ENCODE measurements at places on chromosomes 6 and 20. TPM values are rescaled to one million over a fixed set of nuclear protein-coding genes. Genes with fewer than 3 reads are reported as not detected.

- no peaks in the 10 kb centered on the region for H3K4me1 ChIP-seq
- H3K4me3 ChIP-seq: no peak overlapping the region
- H3K36me3 ChIP-seq: no peaks in the 10 kb centered on the region
- H3K27ac ChIP-seq: no peak overlapping the region
Measured at GRCh38 chr6:145924600-145924999, 39.6 kb downstream of the SHPRH start.

DNA sequence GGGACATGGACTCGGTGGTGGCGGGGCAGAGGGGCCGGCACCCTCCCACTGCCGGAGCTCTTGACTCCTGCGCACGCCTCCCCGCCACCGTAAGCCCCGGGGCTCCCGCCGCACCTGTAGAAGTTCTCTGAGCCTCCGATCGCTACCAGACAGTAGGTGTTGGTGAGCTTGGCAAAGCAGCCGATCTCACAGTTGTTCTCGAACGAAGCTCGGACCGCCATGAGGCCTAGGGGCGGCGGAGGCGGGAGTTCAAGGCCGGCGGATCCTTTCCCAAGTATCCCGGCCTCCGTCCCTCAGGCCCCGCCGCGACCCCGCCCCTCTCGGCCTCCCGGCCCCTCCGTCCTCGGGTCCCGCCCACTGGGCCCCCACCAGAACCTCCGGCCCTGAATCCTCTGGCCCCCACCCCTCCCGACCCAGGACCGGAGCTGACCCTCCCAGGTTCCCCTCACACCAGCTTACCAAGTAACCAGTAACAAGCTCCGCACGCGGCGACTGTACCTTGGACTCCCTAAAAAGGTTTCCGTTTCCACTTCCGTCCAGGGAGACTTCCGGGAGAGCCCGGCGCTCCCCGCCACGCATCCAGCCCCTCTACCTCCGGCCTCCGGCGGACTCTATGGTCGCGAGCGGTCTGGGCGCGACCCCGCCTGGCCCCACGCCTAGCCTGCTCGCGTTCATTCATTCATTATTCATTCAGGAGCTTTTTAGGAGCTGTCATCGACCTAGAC is at the start of gene EIF6:
TSS of gene EIF6 (minus strand) at position 506 of the 725 bp plus-strand sequence. CDS start at position 221, 285 bp downstream.
- no peaks in the 10 kb centered on the region for H3K27me3 ChIP-seq
- H3K4me1 ChIP-seq: no peaks in the 10 kb centered on the region
- no peaks in the 10 kb centered on the region for H3K36me3 ChIP-seq

GRCh38 chr20:44644667-44645131 is 6.8 kb downstream of the ADA start:
- peaks cover 3% of the 10 kb centered on the region for H3K4me1 ChIP-seq
- DNase-seq: no peak
- no peaks in the 10 kb centered on the region for H3K36me3 ChIP-seq
- H3K4me3 ChIP-seq: no peak overlapping the region
- H3K27me3 ChIP-seq: no peaks in the 10 kb centered on the region

DNA sequence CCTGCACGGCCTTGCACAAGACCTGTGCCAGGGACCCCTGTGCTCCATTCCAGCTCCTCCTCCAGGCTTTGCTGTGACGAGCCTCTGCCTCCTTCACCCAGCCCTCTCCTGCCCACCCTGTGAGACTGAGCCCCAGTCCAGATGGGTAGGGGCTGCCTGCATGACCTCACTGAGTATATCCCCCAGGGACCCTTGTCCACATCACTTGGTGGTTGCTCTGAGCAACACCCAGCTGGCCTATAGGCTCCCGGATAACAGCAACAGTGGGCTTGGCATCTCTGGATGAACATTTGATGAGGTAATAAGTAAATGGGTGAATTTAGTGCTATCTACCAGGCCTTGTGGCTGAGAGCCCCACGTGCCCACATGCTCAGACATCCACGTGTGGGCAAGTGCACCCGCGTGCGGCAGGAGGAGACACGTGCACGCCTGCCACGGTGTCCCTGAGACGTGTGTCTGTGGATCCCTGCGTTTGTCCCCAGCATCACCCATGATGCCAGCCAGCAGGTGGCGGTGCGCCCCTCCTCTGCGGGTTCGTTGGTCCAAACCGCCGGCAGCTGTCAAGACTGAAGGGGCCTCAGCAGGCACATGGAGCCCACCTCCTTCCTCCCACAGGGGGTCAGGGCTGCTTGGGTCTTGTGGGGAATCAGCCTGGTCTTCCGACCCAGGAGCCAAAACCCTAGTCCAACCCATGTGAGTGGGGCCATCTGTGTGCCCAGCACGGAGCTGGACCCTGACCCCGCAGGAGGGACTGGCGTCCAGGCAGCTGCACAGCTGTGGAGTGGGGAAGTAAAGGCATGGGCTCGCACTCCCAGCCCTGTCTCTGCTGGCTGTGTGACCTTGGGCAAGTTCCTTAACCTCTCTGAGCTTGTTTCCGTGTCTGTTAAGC is 45.9 kb downstream of the FGD2 start:
- no peaks in the 10 kb centered on the region for H3K4me1 ChIP-seq
- DNase-seq: peak; percentile 86
- no peak overlapping the region for H3K27ac ChIP-seq
- no peaks in the 10 kb centered on the region for H3K36me3 ChIP-seq

DNA sequence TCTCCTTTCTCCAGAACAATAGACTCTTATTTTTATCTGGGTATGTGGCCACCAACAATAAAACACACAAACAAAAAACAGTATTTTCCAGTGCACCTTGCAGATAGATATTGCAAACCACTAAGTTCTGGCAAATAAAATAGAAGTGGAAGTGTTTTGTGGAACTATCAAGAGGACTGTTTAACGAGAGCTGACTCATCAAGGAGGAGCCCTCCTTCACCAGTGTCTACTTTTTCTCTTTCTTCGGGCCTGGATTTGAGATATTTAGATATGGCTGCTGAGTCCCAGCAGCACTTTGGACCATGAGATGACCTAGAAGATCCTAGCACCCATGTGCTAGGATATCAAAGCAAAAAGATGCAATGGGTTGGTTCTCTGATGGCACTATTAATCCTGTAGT is 154.7 kb downstream of the AIG1 start:
- no peak overlapping the region for H3K27ac ChIP-seq
- H3K27me3 ChIP-seq: no peaks in the 10 kb centered on the region
- H3K4me3 ChIP-seq: no peak overlapping the region
- H3K4me1 ChIP-seq: no peaks in the 10 kb centered on the region
- no peaks in the 10 kb centered on the region for H3K36me3 ChIP-seq

DNA sequence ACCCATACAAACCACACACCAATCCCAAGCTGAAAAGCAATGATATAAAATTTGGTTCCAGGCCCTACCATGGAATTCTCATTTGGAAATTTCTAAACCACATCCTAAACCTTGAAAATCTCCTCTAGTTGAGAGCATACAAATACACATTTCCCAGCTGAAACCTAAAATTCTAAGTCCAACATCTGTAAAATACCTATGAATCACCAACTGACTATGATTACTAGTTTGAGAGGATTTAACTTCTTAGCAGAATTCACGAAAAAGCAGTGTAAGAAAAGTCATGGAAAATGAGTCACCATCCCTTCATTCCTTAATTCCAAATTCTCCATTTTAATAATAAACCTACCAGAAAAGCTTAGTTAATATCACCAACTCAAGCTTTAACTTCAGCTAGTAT is 15.4 kb downstream of the RANBP9 start:
- no peaks in the 10 kb centered on the region for H3K27me3 ChIP-seq
- H3K36me3 ChIP-seq: no peaks in the 10 kb centered on the region
- no peak overlapping the region for H3K4me3 ChIP-seq
- no peaks in the 10 kb centered on the region for H3K4me1 ChIP-seq
- no peak overlapping the region for H3K27ac ChIP-seq

DNA sequence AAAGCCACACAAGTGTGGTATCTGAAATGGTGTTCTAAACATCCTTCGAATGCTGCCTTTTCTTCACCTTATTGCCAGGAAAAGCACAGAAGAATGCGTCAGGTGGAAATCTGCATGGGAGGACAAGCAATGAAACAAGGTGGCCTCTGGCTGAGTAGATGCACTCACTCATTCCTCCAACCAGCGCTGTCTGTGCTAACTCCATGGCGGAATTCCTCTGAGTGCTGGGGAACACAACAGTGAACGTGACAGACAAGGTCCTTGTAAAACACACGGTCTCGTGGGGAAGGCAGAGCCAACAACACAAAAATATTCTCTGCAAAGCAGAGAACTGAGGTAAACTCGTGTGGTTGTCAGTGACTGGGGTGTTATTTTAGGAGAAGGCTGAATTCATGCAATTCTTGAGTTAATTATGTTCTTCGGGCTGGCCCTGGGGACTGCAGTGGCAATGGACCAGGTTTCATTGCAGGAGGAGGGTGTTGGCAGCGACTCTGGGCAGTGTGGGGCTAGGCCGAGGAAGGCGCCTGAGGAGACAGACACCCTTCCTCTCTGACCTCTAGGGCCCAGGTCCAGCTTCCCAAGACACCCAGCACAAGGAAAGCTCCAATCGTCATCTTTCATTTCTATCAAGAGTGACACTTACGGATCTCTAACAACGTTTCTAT is 339.7 kb downstream of the PRKN start:
- no peaks in the 10 kb centered on the region for H3K4me1 ChIP-seq
- DNase-seq: no peak
- H3K27me3 ChIP-seq: no peaks in the 10 kb centered on the region
- H3K4me3 ChIP-seq: no peak overlapping the region
- no peak overlapping the region for H3K27ac ChIP-seq

GRCh38 chr20:46928580-46929132 is 34.0 kb downstream of the EYA2 start:
- no peaks in the 10 kb centered on the region for H3K27me3 ChIP-seq
- DNase-seq: no peak
- H3K27ac ChIP-seq: peak overlapping the region; percentile 28
- H3K36me3 ChIP-seq: no peaks in the 10 kb centered on the region
- no peak overlapping the region for H3K4me3 ChIP-seq

DNA sequence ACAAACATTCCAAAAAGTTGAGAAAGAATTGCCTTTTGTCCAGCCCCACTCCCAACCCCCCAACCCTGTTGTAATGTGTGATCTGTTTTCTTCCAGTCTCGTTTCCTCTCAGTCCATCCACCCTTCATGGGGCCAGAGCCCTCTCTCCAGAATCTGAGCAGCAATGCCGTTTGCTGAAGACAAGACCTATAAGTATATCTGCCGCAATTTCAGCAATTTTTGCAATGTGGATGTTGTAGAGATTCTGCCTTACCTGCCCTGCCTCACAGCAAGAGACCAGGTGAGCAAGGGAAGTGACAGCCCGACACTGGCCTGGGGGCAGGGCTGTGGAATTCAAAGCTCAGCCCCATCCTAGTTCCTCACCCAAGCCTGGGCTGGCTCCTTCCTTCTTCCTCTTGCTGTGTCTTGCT is 7.8 kb downstream of the MAVS start:
- no peaks in the 10 kb centered on the region for H3K27me3 ChIP-seq
- H3K4me1 ChIP-seq: no peaks in the 10 kb centered on the region
- H3K27ac ChIP-seq: no peak overlapping the region
- no peak overlapping the region for H3K4me3 ChIP-seq
- no peaks in the 10 kb centered on the region for H3K36me3 ChIP-seq

- H3K27me3 ChIP-seq: no peaks in the 10 kb centered on the region
- H3K36me3 ChIP-seq: no peaks in the 10 kb centered on the region
- no peaks in the 10 kb centered on the region for H3K4me1 ChIP-seq
- H3K4me3 ChIP-seq: no peak overlapping the region
Measured at GRCh38 chr6:55299286-55299985, 27.8 kb upstream of the GFRAL start.

Gene FKBP1C
- total RNA-seq: 0.32 TPM

Gene C20orf202
- not detected for total RNA-seq

Gene C6orf141
- total RNA-seq: 2.2 TPM
